Brain (organoid and tissue), 16 donors: ENCODE measurements at places on chromosomes 12 and 14.

GRCh38 chr12:223841-224240 is 9.9 kb upstream of the SLC6A12 start:
- no peak for DNase-seq

- DNase-seq, result no peak
These were observed 93.7 kb downstream of the VCPKMT start for GRCh38 chr14:50022661-50023060.

DNA sequence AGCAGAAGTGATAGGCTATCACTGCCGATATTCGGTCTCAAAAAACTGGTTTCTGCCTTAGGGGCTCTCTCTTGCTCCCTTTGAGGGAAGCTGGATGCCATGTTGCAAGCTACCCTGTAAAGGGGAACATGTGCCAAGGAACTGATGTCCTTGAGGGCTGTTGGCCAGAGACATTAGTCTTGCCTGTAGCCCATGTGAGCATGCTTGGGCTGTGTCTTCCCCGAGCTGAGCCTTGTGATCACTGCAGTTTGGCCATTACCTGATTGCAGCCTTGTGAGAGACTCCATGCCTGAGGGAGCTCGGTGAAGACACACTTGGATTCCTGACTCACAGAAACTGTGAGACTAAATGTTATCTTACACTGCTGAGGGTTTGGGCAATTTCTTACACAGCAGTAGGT is 18.8 kb downstream of the RTRAF start:
- DNase-seq, result no peak

- DNase-seq, result no peak
These were observed 1.7 kb upstream of the SYNE3 start for GRCh38 chr14:95518045-95518751.

GRCh38 chr14:93305725-93306418 is 27.0 kb downstream of the BTBD7 start:
- no peak for DNase-seq

GRCh38 chr12:10131111-10131690 is 1.2 kb upstream of the CLEC7A start:
- DNase-seq, result no peak

DNA sequence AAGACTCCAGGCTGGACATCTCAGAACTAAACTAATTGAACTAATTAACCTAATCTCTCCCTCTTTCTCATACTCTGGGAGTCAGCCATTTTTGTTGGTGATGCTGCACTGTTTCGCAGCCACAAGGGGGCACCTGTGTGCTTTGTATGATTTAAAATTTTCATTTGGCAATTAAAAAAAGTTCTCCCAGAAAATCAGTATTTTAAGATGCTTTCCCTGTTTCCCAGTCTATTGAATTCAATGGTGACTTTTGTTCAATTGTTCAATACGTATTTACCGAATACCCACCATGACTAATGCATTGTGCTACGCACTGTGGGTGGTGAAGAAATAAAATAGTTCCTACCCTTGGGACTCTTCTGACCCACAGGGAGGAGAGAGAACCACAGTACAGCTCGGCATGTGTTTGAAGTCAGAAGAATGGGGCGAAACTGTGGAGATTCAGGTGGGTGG is 63.7 kb downstream of the ZNF664 start:
- DNase-seq, result peak; percentile 70

DNA sequence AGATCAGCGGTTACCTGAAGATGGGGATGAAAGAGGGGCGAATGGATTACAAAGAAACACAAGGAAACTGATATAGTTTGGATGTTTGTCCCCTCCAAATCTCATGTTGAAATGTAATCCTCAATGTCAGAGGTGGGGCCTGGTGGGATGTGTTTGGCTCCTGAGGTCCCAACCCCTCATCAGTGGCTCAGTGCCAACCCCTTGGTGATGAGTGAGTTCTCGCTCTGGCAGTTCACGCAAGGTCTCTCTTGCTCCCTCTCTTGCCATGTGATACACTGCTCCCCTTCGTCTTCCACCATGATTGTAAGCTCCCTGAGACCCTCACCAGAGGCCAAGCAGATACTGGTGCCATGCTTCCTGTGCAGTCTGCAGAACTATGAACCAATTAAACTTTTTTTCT is 28.0 kb downstream of the ITGA7 start:
- DNase-seq, result no peak

DNA sequence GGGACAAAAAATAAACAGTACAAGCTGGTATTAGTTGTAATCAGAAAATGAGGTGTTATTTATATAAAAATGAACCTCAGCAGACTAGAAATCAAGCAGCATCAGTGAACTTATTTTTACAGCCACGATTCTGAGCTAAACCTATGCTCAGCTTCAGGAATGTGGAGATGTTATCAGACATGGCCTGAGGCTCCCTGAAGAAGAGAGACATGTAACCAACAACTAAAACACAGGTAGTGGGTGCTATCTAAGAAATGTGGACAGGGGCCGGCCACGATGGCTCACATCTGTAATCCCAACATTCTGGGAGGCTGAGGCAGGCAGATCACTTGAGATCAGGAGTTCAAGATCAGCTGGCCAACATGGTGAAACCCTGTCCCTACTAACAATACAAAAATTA is 534.3 kb downstream of the VRK1 start:
- DNase-seq, result no peak

DNA sequence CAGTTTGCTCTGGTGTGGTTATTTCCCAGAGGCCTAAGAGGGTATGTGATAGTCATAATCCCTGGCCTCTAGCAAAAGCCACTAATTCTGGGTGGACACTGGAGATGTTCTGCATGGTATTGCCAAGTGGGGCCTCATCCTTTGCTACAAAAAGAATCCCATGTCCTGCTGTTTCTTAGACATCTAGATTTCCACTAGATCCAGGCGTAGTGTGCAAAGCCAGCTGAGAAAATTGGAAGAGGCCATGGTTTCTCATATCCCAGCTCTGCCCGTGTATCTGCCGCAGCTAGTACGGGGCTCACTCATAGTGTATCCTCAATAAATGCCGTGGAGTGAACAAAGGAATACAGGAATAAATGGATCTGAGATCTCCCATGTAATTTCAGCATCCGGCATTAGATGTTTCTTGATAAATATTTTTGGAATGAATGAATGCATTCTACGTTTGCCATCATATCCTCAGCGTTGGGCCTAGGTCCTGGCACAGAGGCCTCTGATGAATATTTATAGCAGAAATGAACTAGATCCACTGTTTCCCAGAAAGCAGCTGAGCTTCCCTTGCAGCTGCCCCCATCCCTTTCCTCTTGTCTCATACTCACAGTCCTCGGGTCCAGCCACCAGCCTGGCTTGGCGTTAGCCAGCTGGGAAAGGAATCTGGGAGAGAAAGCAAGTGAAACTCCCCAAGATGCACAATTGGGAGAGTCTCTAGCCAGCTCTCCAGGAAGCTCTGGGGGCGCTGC is 76.3 kb upstream of the NOS1 start:
- DNase-seq, result peak; percentile 60

DNA sequence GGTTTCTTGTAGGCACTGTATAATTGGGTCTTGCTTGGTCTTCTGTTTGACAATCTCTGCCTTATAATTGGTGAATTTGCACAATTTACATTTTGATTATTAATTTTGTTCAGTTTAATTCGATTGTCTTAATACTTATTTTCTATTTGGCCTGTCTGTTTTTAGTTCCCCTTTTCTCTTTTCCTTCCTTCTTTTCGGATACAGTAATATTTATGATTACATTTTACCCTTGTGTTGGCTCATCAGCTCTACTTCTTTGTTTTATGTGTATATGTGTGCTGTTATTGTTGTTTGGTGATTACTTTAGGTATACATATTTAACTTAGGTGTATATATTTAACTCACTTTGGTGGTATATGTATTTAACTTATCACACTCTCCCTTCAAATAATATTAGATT is 12.8 kb upstream of the BEGAIN start:
- DNase-seq, result no peak

GRCh38 chr12:108403952-108404351 is 64.8 kb upstream of the CMKLR1 start:
- DNase-seq, result no peak

DNA sequence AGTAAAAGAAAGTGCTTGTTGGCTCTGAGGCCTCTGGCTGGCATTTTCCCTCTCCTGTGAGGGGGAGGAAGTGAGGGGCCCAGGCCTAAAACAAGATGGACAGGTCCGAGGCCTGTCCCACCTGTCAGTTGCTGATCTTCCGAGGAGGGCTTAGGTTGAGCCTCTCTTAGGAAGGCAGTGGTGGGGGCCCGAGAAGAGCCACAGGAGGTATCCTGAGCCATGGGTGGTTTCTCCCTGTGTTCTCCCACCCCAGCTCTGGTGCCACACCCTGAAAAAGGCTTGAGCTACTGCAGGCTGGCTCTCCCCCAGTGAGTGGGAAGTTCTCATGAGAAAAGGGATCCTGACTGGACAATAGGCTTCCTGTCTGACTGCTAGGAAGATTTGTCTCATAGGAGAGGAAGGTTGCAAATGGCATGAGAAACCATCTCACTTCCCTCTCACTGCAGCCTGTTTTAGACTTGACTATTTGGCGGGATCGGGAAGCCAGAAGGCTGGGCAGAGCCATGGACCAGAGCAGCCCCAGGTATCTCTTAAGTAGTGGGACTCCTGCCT is 72.1 kb upstream of the SRSF5 start:
- no peak for DNase-seq

DNA sequence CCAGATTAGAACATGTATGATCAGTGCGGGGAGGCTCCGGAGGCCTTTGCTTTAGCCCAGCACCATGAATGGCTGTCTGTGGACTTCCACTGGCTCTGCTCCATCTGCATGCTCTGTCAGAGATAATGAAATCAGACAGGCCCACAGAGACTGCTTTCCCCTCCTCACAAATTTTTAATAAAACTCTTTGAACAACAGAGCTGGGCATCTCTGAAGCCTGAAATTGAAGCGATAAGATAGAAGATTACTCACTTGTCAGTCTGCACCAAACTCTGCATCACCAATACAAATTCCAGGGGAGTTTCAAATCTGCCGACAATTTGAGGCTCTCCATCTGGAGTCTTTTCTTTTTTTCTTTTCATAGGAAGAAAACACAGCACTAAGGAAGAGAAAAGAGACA is 110.0 kb downstream of the DYRK2 start:
- DNase-seq, result peak; percentile 54

DNA sequence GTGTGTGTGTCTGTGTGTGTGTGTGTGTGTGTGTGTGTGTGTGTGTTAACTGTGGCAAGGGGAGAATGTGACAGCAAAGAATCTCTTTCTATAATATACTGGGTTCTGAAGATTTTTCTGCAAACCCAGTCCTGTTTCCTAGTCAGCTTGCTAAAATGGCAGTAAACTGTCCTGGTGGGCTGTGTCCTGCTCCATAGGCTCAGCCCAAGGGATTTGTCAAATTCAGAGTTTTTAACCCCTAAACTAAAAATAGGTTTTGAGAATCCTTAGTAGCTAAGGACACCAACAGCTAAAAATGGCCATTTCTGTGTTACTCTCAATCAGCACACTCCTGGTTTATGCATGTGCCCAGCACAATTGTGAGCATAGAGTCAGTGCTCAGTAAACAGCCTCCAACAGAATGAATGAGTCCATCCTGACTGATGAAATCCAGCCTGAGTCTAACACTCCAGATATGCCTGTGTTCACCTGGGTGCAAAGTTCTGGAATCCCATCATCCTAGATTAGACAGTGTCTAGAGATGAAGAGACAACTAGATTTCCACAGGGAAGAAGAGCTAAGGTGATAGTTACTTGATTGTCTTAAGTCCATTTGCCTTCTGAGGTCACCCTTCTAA is 192.6 kb downstream of the TTC6 start:
- no peak for DNase-seq

DNA sequence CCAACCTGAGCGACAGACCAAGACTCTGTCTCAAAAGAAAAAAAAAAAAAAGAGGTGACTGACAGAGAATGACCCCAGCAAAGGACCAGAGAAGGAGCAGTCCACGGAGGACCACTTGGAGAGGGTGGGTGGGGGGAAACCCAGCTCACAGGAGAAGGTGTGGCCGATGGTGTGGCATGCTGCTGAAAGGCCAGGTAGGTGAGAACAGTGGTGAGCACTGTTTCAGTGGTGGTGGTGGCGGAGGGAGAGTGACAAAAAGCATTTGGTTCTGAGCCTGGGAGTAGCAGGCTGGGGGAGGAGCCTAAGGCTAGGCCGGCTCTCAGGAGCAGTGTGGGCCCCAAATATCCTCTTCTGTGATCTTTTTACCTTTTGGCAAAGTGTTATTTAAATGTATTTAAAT is 63.8 kb downstream of the IRF2BPL start:
- DNase-seq, result no peak

DNA sequence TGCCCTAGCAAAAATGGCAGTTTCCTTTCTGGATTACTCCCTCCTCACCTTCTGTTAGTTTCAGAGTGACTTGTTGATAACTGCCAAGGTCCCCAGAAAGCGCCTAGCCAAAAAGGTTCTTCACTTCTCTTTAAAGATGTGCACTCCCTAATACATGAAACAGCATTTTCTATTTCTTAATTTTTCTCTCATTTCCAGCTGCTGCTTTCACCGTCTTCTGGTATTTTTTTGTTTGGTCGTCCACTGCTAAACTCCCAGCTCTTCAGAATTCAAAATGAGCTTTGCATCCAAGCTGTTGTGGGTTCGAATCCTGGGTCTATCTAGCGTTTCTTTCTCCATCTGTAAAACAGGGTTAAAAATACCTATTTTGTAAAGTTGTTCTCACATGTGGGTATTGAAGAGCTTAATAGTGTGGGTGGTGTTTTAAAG is 397 bp upstream of the BORCS5 start:
- no peak for DNase-seq
